ENCODE measurements at places on chromosomes 3 and 15.
A peak's percentile ranks its signal among the peaks of the same experiment; 100 is the strongest.

- no peak for DNase-seq
These were observed 27.2 kb upstream of the ATP1B3 start for GRCh38 chr3:141849056-141849815.

- no peak for DNase-seq
These were observed 10.9 kb upstream of the IDH2 start for GRCh38 chr15:90113166-90113565.

DNA sequence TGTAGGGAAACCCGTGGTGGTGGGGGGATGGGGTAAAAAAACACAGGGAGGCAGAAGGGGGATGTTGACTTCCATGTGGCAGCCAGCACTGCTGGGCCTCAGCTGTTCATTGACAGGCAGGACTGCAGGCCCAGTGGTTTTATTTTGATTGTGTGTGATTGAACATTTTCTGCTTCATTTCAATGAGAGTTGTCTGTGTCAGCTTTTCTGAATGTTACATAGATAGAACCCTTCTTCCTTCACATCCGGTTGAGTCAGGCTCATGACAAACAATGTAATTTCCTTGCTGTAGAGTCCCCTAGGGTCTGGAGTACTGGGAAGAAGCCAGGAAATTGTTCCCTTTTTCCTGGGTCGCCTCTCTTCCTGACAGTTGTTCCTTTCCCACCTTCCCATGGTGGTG, 8.2 kb upstream of the RPP25 start:
- no peak for DNase-seq

GRCh38 chr3:32157600-32158264, 51.3 kb downstream of the GPD1L start:
- DNase-seq, result no peak

DNA sequence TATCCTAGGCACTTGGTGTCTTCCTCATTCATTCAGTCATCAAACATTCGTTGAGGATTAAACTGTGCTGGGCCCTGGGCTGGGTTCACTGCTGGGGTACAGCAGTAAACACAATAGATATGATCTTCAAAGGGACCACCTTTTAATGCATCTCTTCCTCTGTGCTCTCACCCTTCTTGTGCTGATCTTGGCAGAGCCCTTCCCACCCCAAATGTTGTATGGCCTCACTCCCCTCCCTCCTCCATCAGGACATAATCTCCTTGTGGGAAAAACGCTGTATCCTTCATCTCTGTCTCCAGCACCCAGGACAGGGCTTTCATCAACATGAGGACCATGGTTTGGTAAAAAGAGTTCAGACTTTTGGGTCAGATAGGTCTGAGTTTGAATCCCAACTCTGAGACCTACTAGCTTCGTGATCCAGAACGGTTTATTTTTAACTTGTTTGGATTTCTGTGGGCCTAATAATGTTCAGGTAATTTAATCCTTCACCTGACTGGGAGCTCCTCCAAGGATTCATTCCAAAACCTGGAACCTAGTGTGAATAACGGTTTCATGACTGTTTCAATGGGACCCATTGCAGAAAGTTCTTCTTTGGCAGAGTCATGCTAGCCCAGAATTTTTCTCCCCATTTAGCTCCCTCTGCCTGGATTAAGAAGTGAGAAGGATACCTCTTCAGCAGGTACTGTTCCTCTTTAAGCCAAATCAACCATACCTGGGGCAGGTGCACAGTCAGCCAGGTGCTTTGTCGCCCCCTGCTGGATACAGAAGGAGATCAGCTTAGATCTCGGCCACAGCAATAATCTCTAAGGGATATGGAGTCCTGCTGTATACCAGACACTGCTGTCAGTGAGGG, 5.2 kb upstream of the WNT7A start:
- DNase-seq, result peak; percentile 13

GRCh38 chr3:184168363-184169120, 6.1 kb upstream of the AP2M1 start:
- no peak for DNase-seq

- no peak for DNase-seq
These were observed 150.9 kb upstream of the UBE2E2 start for GRCh38 chr3:23052208-23052607.

- DNase-seq, result no peak
These were observed 60.0 kb upstream of the MNS1 start for GRCh38 chr15:56524915-56525314.

- peak; percentile 81 for DNase-seq
These were observed 46.5 kb downstream of the KLHDC8B start for GRCh38 chr3:49217688-49218470.

GRCh38 chr15:64009798-64010261, 36.5 kb downstream of the DAPK2 start:
- no peak for DNase-seq

DNA sequence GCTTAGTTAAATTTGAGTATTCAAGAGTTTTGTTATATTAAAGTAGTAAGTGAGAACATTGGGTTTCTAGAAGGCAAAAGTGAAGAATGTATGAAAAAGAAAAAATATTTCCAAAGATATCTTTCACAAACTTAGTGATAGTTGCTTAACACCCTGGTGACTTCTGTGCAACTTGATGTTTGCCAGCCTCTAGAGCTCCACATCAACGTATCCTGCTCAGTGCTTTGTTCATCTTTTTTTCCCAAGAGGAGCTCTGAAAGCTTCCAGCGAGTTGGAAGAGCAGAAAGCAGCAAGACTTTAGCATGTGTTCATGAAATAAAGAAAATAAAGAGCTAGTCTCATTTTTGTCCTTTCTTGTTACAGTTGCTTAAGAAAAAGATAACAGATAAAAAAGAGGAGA, 225.5 kb downstream of the GRM7 start:
- no peak for DNase-seq

DNA sequence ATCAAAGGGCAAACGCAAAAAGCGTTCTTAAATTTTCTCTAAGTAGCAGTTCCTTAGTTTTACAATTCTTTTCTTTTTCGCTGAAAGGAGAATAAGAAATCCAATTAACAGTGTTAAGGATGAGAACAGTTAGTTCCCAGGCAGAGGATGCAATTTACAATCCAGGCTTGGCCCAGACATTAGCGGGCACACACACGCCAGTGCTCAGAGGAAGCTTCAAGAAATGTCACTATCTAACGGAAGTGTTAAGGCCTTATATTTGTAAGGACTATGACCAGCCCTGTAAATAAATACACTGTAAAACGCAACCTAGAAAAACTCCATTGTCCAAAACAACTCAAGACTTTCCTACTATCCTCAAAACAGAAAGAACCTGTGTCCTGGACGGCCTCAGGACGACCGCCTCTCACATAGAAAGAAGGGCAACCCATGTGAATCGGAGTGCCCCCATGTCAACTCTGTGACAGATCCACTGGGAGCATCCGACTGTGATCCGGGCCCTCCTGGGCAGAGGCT, 1.3 kb downstream of the ACAP2 start:
- no peak for DNase-seq

Data from sigmoid colon (tissue), 7 donors.